Fibroblast of skin of scalp (primary cell): ENCODE measurements at places on chromosomes 7 and 10.

GRCh38 chr10:100442548-100442947 lies 20.3 kb upstream of the WNT8B start:
- DNase-seq, result no peak

GRCh38 chr7:116809636-116810266 lies 52.6 kb upstream of the CAPZA2 start:
- peak; percentile 65 for DNase-seq

DNA sequence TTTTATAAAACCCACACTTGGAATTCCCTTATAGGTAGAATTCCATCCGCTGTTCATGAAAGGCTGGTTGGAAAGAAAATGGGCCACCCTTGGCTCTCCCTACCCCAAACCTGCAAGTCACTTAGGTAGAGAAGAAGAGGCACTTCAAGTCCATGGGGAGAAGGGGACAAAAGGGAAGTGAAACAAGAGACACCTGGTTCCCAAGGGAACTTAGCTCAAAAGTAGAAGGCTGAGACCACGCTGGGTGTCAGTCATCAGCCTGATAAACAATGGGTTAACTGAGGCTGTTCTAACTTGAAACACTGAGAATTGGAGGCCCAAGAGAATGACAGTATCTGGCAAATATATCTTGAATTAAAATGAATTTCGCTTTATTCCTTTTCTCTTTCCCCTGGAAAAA lies 330.8 kb upstream of the NFE2L3 start:
- no peak for DNase-seq

GRCh38 chr10:122911889-122912484 lies 1.6 kb downstream of the FAM24A start:
- DNase-seq, result peak; percentile 52

- DNase-seq, result no peak
Observed at GRCh38 chr10:18231480-18231879, 91.3 kb downstream of the CACNB2 start.

- DNase-seq, result no peak
Observed at GRCh38 chr10:4150676-4151075, 365.7 kb upstream of the KLF6 start.

DNA sequence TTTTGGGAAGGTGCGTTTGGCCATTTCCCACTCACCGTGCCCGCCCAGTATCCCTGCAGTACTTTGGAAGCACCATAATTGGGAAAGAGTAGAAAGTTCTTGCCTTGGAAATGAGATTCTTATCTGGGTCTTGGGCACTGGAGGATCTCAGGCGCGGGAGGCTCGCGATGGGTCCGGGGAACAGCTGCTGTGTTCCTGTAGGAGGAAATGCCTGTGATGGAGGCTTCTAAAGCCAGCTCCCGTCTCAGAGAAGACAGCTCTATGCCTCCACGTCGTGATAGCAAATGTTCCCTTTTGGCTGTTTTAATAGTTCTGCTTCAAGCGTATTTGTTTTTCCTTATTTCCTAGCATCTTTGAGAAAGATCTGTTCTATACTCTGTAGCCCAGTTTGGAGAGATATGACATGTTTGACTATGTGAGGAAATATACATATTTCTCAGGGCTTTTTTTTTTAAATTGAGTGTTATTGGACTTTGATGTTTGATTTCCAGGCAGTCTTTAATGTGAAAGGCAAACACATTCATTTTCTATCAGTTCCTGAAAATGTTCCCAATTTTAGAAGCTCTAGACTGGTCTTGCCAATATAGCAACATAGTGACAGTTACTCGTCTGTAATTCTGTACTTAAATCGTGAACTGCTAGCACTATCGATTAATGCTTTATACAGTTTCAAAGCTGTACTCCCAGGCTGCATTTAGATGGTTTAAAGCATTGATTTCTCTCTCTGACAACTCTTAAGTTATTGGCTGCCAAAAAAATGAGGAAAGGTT lies 280.8 kb downstream of the DPP6 start:
- no peak for DNase-seq

DNA sequence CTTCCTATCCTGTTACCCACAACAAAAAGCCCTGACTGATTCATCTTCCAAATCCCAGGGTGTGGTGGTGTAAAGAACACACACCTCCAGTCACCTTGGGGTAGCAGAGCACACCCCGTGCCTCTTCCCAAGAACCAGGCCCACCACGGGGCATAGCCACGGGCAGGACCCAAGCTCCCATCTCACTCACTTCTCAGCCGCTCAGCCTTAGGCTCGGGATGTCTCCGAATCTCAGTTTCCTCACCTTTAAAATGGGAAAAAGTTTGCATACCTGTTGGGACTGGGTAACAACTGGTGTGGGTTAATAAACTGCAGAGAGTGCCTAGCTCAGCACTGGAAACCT lies 139.0 kb downstream of the FGFR2 start:
- DNase-seq, result no peak

DNA sequence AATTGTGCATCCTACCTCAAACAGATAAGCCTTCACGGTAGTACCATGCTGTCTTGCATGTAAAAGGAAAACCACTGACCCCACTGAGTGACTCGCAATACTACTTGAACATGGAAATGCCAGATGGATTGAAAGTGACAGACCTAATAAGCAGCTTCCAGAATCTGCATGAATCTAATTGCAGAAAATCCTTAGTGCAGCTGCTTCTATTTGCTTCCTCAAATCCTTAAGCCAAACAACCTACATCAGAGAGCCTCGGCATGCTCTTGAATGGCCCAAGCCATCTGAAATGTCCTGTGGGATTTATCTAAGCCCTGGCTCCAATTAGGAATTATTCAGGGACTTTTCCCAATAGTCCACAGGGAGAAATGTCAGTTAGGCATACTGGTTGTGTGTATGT lies 509.5 kb upstream of the CELF2 start:
- no peak for DNase-seq

DNA sequence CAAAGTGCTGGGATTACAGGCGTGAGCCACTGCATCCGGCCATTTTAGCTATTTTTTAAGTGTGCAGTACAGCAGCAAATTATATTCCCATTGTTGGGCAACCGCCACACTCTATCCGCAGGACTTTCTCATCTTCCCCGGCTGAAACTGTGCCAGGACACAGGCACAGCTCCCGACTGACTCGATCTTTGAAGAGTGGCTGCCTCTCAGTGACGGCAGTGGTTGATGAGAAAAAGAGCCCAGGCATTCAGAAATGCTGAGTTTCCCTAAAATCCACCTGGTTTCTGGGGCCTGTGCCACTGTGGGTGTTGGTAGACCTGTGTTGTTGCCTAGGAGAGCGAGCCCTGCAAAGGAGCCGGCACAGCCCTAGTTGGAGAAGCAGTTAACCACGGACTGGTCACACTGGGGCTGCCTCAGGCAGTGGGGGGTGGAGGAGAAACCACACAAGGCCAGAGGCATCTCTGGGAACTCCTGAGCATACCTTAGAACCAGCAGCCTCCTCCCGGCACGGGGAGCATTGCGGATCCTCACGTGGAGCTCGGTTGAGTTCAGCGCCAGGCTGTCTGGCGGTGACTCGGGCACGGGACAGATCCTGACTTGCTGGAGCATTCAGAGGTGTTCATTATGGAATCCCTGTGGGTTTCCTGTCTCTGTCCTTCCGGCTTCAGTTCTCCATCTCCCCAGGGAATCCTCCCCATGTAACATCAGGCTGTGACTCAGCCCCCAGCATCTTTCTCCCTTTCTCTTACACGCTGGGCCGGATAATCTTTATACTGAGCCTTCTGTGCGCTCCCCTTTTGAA lies 16.2 kb downstream of the PFKFB3 start:
- DNase-seq, result peak; percentile 93

DNA sequence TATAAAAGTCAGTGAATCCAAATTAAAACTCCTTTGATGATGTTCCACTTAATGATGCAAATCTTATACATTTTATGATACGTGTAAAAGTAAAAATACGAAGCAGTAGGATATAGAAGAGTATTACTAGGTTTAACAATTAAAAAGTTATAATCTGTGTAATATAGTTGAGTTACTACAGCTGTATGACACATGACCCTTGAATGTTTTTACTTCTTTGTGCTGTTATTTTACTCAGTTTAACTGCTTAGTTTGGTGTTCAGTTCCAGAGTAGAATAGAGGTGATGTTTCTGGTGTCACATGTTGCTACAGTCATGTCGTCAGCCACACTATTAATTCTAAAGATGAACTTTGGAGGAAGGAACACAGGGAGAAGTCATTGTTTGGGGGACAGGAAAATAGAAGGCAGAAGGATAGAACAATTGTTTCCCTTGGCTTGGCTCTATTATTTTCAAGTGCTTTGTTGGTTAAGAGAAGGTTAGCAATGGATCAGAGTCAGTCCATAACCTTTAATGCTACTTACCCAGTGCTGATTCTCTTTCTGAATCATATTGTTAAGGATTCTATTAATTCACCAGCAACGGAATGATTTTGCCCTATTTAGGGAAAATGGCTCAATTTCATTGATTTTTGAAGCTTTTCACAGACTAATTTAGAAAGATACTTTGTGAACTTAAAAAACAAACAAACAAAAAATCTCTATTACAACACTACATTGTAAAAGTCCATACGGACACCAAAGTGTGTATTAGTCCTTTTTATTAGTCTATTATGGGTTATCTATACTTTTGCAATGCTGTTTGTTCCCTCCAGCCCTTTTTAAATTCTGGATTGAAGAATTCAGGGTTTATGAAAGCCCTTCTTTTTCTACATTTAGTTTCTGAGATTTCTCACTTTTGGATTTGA lies 73.4 kb downstream of the CPED1 start:
- DNase-seq, result no peak

- peak; percentile 36 for DNase-seq
Observed at GRCh38 chr10:122267849-122268737, 3.0 kb upstream of the BTBD16 start.

DNA sequence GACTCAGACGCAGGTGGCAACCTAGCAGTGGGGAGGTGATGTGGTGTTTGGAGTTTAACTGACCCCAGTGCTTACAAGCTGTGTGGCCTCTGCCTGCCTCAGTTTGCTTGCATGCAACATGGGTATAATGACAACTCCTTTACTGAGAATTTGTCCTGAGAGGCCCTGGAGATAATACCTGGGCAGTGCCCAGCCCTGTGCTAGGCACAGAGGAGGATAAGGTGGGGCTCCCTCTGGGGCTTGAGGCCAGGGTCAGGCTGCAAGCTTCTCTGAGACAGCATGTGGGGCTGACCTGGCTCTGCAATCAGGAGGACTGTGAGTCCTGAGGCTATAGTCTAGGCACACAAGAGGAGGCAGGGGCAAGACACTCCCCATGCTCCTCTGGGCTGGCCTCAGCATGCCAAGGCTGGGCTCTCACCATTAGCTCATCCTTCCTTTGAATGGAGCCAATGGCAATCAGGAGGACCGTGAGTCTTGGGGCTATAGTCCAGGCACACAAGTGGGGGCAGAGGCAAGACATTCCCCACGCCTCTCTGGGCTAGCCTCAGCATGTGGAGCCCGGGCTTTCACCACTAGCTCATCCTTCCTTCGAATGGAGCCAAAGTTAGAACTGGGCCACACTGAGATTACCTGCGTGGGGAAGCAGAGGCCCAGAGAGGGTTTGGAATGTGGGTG lies 147.9 kb downstream of the RPS24 start:
- DNase-seq, result no peak

DNA sequence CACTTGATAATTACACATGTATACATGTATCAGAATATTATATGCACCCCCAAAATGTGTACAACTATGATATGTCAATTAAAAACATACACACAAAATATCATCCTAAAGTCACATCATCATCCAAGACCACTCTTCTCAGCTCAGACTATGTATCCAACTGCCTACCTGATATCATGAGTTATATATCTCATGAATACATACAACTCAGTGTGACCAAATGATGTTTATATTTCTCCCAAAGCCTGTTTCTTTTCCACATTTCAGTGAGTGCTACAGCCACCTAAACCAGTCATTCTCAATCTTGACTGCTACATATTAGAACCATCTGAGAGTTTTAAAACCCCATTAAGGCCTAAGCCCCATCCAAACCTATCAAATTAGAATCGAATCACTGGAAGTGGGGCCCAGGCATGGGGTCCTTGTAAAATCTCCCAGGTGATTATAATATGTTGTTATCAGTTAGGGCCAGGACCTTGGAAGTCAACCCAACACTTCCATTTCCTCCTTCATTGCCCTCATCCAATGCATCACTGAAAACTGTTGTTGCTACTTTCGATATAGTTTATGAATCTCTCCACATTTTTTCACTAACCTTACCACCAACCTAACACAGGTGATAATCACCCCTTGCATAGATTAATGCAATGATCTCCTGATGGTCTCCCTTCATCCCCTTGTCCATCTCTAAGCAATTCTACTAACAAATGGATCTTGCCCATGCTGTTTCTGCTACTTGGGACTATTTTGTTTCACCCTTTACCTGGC lies 53.8 kb upstream of the ITGB8 start:
- DNase-seq, result no peak

- no peak for DNase-seq
Observed at GRCh38 chr10:104242545-104242944, 10.4 kb upstream of the CFAP43 start.

DNA sequence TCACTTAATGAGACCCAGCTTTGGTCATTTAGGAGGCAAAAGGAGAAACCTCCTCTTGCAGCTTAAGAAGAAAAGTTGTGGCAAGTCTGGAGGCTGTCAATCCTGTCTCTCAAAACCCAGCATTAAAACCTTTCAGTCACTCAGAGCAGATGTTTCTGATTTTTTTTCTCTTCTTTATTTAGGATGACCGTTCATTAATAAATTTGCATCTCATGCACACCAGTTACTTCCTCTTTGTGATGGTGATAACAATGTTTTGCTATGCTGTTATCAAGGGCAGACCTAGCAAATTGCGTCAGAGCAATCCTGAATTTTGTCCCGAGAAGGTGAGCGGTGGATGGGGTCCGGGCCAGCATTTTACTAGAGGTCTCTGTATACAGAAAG lies 32.0 kb downstream of the TMEM248 start:
- no peak for DNase-seq

DNA sequence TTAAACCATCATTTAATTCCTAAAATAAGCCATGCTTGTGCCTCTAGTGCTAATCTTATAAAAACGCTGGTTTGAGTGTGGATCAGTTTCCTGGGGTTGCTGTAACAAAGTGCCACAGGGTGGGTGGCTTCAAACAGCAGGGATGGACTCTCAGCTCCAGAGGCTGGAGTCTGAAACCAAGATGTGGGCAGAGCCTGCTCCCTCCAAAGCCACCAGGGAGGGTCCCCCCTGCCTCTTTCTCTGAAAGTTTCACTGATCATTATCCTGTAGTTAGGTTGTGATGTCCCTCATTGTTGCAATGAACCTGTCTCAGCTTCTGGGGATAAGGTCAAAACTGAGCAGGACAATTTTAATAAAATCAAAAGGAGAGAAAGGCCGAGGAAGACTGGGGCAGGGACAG lies 251.9 kb upstream of the TCERG1L start:
- DNase-seq, result no peak

DNA sequence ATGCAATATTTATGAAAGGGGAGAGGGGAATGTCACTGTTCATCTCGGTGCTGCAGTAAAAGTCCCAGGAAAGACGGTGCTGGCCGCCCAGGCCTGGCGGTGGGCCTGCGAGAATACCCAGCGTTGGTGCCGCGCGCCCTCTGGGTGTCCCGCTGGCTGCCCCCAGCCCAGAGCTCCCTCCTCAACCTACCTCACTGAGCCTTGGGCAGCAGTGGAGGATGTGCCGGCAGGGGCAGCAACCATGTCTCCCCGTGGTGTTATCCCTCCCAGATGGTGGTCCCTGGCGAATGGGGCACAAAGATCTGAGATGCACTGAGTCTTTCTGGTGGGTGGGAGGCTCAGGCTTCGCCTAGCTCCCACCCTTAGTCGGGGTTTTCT lies 9.5 kb upstream of the TLX1 start:
- DNase-seq, result no peak
